Fibroblast of the aortic adventitia (primary cell): ENCODE measurements at places on chromosomes 12 and 14.

DNA sequence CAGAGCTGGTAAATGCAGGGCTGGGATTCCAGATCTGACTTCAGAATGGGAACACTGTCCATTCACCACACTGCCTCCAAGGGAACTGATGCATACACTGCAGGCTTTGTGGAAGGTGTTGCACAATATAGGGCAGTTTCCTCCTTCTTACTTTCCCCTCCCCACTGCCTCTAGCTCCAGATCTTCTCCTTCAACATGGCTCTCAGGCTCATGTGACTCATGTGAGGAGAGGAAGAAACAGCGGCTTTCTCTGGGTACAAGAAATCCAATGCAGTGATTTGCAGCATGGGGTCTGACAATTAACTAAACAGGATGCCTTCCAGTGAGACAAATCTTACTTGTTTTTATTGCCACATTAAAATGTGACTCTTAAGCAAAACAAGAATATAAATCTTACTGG lies 447.6 kb upstream of the CCDC196 start:
- peak; percentile 87 for DNase-seq

DNA sequence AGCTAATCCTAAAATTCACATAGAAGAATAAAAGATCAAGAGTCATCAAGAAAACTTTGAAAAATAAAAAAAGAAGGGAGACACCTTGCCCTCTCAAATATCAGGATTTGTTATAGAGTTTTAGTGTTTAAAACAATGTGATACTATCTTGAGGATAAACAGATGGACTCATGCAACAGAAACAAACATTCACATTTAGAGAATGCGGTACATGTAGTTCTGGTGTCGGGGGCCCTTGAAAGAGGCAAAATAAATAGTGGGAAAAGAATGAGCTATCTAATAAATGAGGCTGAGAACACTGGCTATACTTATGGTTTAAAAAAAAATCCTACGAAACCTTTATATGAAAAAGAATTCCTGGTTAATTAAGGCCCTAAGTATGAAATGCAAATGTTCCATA lies 127.7 kb downstream of the LLPH start:
- DNase-seq: no peak

DNA sequence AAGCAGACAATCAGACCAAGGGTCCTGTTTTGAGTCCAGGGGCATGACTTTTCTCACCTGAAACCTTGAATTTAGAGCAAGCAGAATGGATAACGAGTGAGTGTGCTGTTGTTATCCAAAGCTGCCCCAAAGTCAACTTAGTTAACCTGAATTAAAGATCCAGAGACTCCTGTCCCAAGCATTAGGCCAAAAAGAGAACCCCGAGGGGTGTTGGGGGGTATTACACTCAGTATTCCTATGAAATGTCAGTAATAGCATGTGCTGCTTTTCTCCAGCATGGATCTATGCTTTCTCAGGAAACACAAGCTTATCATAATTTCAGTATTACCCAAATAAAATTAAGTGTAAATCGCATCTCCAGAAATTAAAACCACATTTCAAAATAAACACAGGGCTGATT lies 19.0 kb downstream of the EIF4B start:
- DNase-seq: no peak

- DNase-seq: peak; percentile 93
Observed at GRCh38 chr12:52372216-52373154, 5.2 kb upstream of the KRT85 start.

DNA sequence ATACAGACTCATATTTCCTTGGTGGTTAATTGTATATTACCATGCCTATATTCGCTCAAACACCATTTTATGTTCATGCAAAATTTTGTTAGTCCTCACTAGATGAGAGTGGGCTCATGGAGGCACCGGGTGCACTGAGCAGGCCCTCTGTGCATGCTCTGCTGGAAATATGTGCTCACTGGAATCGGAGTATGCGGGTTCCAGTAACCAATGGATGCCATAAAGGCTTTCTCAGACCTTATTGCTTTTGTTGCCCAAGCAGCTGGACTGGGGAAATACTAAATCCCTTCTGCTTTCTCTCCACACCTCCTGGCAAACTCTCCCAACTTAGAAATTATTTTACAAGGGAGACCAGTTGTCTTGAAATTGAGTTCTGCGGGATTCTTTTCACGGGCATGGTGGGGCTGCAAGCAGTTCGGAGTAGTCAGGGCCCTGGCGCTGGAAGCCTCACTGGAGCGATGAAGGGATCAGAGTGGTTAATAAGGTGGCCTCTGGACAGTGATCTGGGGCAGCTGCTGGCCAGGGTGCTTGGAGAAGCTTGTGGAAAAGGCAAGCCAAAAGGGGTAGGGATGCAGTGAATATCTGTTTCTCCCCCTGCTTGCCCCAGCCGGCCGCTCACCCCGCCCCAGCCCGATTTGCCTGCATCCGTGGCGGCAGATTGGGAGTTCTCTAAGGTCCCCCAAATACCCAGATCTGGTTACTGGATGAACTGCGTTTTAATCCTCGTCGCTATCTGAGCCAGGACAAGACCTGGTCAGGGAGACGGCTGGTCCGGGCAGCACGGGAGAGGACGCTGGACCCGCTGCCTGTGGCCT lies 7.4 kb upstream of the HOXC6 start:
- no peak for DNase-seq

DNA sequence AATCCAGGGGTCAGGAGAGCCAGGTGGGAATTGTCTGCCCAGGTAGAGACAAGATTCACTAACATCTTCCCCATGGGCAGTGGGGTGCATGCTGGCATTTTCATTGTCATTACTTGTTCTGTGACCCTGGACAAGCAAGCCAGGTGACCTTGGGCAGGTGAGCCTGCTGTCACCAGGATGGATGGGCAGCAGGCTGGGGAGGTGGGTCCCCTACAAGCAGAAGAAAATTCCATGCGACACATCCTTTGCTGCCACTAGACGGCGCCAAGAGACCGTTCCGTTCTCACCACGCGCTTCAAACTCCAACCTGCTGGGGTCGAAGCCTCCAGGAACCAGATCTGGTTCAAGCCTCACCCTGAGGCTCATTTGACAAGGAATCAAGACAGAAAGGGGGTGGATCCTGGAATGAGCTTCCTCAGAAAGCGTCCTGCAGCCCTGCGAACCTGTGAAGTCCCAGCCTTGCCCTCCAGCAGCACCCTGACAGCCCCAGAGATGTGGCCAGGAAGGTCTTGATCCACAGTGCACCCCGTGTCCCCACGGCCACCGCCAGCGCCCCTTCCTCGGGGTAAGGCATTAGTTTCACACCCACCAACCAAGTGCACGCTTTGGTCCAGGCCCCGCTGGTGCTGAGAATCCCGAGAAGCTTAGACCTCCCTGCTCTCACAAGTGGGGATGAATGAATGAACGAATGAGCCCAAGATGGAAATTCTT lies 3.2 kb upstream of the DYNC1H1 start:
- peak; percentile 85 for DNase-seq

DNA sequence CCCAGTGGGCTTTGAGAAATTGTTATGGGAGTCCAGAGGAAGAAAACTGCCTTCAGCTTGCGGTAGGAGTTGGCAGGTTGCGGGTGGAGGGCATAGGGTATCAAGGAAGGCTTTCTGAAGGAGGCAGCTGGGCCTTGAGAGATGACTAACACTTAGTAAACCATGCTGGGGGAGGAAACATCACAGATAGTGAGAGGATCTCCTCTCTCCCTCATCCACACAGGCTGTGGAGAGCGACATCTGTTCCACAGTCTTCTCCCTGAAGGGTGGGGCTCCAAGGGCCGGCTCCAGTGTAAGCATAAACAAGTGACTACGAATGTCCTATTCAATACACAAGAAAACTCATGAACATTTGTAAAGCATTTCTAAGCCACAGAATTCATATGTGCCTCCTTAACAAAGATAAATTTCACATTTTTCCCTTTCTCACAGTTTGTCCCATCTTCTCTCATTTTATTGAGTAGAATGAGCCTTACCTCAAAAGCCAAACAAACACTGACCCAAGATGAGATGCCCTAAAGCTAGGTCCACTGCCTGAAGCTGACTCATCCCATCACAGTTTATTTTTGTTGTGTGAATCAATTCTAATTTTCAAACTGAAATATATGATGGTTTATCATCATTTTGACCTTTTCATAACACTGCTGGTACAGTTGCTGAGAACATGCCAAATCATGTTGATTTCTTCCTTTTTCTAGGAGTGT lies 227.9 kb downstream of the SLC25A21 start:
- DNase-seq: peak; percentile 5
